Adrenal gland (tissue), 19 donors: ENCODE measurements at places on chromosomes 5 and 9. TPM values are rescaled to one million over a fixed set of nuclear protein-coding genes. Genes with fewer than 3 reads are reported as not detected.
A peak's percentile ranks its signal among the peaks of the same experiment; 100 is the strongest.

- no peaks in the 10 kb centered on the region for H3K36me3 ChIP-seq
- no peak overlapping the region for H3K27ac ChIP-seq
- peaks cover 9% of the 10 kb centered on the region for H3K4me1 ChIP-seq
- DNase-seq, result no peak
Observed at GRCh38 chr5:137201876-137202275, 297.2 kb downstream of the SPOCK1 start.

SARDH gene
- 2.0 TPM for total RNA-seq

DNA sequence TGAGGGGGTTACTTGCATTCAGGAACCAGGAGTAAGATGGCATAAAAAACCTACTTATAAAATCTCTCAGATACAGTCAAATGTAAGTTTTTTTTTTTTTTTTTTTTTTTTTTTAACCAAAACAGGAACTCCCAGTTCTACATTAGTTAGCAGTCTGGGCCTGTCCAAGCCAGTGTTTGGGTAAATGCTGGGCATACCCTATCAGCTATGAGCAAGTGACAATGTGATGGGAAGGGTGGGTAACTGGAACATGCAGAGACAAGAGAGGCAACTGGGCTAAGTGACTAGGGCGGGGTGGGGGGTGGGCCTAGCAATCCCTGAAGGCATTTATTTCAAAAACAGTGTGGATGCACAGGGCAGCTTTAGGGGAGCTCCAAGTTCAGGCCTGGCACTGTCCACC lies 2.3 kb downstream of the NMRK1 start:
- no peaks in the 10 kb centered on the region for H3K4me1 ChIP-seq
- H3K36me3 ChIP-seq, result no peaks in the 10 kb centered on the region
- no peaks in the 10 kb centered on the region for H3K27me3 ChIP-seq

SLC6A3 gene
- total RNA-seq, result not detected

DNA sequence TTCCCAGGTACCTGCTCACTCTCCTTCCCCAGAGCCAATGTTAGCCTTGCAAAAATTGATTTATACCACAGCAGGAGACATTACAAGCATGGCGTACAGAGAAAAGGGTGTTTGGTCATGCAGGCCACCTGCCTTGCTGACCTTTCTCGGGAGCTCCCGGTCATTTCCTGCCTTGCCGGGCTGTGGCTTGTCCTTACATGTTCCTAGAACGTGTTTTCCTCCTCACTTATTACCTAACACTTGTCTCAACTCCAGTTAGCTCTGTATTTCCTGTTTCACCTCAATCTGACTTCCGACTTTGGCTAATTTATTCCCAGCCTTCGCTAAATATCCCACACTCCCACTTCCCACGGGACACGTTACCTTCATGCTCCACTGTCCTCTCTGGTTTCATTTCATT lies 282.5 kb downstream of the ICE1 start:
- no peaks in the 10 kb centered on the region for H3K36me3 ChIP-seq
- no peaks in the 10 kb centered on the region for H3K4me1 ChIP-seq
- H3K27ac ChIP-seq, result no peak overlapping the region
- H3K4me3 ChIP-seq, result no peak overlapping the region
- H3K27me3 ChIP-seq, result no peaks in the 10 kb centered on the region
- DNase-seq, result peak; percentile 17

GRCh38 chr5:79806741-79807140 lies 117.1 kb downstream of the CMYA5 start:
- no peak for DNase-seq
- H3K4me1 ChIP-seq, result no peaks in the 10 kb centered on the region
- H3K27ac ChIP-seq, result no peak overlapping the region
- no peak overlapping the region for H3K4me3 ChIP-seq

- H3K27me3 ChIP-seq, result no peaks in the 10 kb centered on the region
- no peak for DNase-seq
- H3K27ac ChIP-seq, result no peak overlapping the region
- H3K4me1 ChIP-seq, result no peaks in the 10 kb centered on the region
- no peak overlapping the region for H3K4me3 ChIP-seq
- H3K36me3 ChIP-seq, result no peaks in the 10 kb centered on the region
Observed at GRCh38 chr5:65588694-65589093, 25.6 kb downstream of the PPWD1 start.

- H3K4me3 ChIP-seq, result no peak overlapping the region
- H3K4me1 ChIP-seq, result no peaks in the 10 kb centered on the region
- no peak for DNase-seq
- no peaks in the 10 kb centered on the region for H3K27me3 ChIP-seq
Observed at GRCh38 chr9:22529426-22530199, 83.0 kb downstream of the DMRTA1 start.
